ENCODE measurements at places on chromosomes 1 and 21.

DNA sequence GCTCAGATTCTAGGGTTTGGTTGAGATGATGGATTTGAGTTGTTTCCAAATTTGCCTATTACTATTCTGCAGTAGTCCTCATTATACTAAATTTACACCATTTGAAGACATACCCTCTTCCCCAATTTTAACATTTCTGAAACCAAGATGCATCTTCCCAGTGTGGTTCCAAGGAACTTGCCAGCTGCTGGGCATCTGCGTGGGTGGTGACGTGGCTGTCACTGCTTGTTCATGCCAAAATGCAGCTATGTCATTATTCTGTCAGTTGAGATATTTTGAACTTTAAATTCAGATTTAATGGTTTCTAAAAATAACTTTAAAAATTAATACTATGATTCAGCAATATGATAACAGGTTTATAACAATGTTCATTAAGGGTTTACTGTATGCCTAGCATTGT is 1.2 kb downstream of the ZFP69 start:
- no peak for DNase-seq

DNA sequence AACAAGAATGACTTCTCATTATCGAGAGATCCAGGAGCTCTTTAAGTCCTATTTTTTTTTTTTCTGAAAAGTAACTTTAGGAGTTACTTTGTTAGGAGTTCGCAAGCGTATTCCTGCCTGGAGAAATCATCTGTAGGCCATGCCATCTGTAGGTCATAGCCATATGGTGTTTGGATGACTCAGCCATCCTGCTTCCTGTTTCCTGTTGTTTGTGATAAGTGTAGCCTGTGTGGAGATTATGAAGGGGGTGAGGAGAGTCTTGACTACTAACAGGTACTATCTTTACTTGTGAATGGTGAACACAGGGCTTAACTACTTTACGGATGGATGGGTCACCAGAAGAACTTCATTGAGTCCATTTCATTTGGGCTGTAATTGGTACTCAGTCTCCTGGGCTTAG is 327.2 kb downstream of the PTPRU start:
- DNase-seq, result no peak

DNA sequence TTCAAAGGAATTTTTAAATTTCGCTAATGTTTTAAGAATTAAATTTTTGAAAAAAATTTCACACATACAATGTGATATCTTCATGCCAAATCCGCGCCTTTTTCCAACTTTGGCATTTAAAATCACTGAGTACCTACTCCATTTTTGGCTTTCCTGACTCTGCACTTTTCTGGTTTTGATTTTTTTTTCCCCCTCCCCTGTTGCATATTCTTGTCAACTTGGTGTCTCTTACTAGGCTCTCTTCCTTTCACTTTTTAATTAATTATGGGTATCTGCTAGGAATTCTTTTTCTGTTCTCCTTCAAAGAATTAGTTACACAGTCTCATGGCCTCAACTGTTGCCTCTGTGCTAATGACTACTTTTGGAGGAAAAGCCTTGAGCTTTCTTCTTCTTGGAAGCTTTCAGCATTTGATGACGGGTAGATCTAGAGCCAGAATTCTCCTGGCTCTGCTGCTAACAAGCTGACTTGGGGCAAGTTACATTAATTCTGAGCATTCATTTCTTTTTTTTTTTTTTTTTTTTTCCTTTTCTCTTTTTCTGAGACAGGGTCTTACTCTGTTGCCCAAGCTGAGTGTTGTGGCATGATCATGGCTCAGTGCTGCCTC is 1.8 kb downstream of the AGL start:
- DNase-seq, result no peak

- no peak for DNase-seq
Observed at GRCh38 chr1:12232221-12232620, 2.4 kb downstream of the VPS13D start.

DNA sequence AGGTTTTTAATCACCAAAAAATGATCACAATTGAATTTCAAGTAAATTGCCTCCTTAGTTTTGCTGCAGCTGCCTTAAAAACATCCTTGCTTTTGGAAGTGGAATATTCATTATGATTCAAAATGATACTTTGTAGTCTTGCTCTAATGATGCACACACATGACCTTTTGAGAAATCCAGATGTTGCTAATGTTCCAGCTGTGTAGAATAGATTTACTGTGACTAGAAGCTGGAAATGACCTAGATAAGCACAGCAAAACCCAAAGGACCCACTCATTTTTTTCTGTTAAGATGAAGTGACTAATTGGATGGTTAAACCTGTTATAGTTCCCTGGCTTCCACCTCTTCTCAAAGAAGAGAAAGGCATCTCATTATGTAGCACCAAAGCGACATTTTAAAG is 64.6 kb upstream of the RALGPS2 start:
- DNase-seq, result no peak

- DNase-seq, result no peak
Observed at GRCh38 chr1:169024800-169025271, 81.7 kb upstream of the ATP1B1 start.

GRCh38 chr1:34736692-34737091 is 18.2 kb upstream of the GJB5 start:
- DNase-seq, result no peak

DNA sequence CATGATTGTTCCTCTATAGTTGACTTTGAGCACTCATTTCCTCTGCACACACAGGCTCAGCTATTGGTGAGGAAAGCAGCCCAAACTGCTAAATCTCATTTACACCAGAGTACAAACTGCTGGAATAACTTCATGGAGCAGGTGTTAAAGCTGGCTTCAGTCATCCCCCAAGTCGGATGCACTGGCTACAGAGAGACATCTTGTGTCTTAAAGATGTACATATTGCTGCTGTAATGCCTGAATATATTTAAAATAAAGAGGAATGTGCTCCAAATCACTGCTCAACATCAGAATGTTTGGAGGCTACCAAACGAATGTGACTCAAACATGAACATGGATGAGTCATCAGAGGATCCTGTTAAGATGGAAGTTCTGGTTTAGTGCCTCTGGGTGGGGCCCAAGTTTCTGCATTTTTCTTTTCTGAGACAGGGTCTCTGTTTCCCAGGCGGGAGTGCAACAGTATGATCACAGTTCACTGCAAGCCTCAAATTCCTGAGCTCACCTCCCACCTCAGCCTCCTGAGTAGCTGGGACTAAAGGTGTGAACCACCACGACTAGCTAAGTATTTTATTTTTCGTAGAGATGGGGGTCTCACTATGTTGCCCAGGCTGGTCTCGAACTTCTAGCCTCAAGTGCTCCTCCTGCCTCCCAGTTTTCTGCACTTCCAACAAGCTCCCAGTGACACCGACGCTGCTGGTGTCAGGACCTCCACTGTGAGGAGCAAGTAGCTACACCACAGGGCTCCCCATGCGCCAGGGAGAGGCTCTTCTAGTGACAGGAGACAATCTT is 79.0 kb upstream of the KRTAP19-8 start:
- no peak for DNase-seq

- no peak for DNase-seq
Observed at GRCh38 chr1:156847591-156848460, 11.1 kb downstream of the INSRR start.

DNA sequence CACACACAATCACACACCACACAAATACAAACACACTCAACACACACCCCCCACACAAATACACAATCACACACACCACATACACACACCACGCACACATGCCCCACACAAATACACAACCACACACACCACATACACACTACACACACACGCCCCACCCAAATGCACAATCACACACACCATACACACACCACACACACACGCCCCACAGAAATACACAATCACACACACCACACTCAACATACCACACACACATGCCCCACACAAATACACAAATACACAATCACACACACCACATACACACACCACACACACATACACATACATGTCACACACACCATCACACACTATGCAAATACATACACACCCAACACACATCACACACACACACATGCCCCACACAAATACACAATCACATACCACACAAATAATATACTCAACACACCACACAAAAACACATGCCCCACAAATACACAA is 50.2 kb downstream of the PRDM15 start:
- no peak for DNase-seq

- DNase-seq, result no peak
Observed at GRCh38 chr1:196590012-196590708, 18.1 kb downstream of the KCNT2 start.

GRCh38 chr1:155002464-155003226 is at the start of gene ZBTB7B:
TSS of gene ZBTB7B (plus strand) at chr1:155002802. CDS start at chr1:155014661, 11,859 bp downstream.
- no peak for DNase-seq

Data from stimulated activated CD8-positive, alpha-beta memory T cell treated with anti-CD3 and anti-CD28 coated beads, Interleukin-4, amount 100 ng/mL, for 4 hours (primary cell).